ENCODE measurements at places on chromosomes 4 and X. TPM values are rescaled to one million over a fixed set of nuclear protein-coding genes. Genes with fewer than 3 reads are reported as not detected.

The CHM gene
- 13.9 TPM for polyA plus RNA-seq

The KIT gene
- polyA plus RNA-seq, result 3.2 TPM

The ARHGAP24 gene
- polyA plus RNA-seq, result 5.1 TPM

The EVC gene
- 4.0 TPM for polyA plus RNA-seq

The S100P gene
- not detected for polyA plus RNA-seq

The ZFP92 gene
- not detected for polyA plus RNA-seq

The VEGFC gene
- polyA plus RNA-seq, result 4.2 TPM

The CNKSR2 gene
- polyA plus RNA-seq, result 1.5 TPM

The ARSD gene
- 29.7 TPM for polyA plus RNA-seq
